ENCODE measurements at places on chromosomes 7 and 10. TPM values are rescaled to one million over a fixed set of nuclear protein-coding genes. Genes with fewer than 3 reads are reported as not detected.

The FBXL15 gene
- total RNA-seq = 9.3 TPM

The GPR15LG gene
- total RNA-seq = 0.21 TPM

The KCP gene
- total RNA-seq = 0.22 TPM

The LIPK gene
- total RNA-seq = not detected
